ENCODE measurements at places on chromosomes 7 and 10.

- no peak for DNase-seq
Measured at GRCh38 chr10:28970231-28970630, 292.9 kb downstream of the BAMBI start.

GRCh38 chr10:4825868-4826791 lies at the start of gene AKR1E2:
Gene AKR1E2, plus strand, starts transcription at chr10:4826207. Its CDS starts 118 bp downstream, at chr10:4826325.
- peak; percentile 66 for DNase-seq

- DNase-seq, result no peak
Measured at GRCh38 chr10:130495891-130496636, 359.9 kb downstream of the GLRX3 start.

- DNase-seq, result no peak
Measured at GRCh38 chr7:1646391-1646790, 23.7 kb upstream of the ELFN1 start.

DNA sequence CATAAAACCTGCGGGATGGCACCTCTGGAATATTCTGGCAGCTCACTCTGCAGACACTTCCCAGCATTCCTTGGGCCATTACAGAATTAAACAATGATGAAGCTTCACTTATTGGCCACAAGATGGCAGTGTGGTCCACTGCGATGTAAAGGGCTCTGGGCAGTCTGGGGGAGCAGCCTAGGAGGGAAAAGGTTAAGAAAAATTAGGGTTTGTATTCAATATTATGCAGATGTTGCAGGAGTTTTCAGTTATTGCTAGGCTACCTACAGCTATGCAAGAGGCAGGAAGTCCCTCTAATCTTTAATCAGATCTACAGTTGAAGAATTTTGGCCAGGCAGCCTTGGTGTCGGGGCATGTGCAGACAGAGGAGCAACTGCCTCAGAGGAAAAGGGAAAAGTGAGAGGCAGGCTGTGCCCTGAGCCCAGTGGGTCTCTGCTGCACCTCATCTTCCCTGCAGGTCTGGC lies 233.2 kb upstream of the PRSS1 start:
- no peak for DNase-seq

DNA sequence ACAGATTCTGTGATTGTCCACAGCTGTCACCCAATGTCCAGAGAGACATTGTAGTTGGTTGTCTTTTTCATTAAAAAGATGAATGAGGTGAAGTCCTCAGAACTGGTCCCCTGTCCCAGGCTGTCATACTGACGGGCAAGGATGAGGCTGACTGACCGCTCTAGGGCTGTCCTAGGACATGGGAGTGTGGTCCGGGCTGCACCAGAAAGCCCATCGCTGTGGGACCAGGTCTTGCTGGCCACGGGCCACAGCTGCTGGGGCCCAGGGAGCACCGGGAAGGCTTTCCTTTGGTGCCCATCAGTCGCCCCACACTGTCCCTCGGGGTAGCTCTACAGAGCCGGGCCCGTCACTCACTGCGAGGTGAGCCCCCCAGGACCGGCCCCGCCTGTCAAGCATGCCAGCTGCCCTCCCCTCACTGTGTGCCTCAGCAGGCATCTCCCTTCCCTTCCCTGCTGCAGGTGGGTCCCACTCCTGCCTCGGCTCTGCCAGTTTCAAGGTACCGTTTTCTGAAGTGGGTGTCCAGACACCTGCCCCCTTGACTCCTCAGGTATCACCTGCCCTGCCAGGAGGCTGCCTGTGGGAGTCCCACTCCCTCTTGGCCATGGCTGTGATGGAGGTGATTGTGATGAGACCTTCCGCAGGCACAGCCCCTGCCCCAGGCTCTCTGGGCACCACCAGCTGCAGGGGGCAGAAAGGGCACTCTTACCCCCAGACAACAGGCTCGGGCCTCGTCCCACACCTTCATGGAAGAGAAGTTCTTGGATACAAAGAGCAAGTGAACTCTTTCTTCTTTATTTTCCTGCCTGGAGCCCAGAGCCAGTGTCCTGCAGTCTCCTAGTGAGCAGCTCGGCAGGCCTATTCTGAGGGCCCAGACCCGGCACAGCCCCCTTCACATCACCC lies 21.7 kb downstream of the LRRC27 start:
- DNase-seq, result no peak

DNA sequence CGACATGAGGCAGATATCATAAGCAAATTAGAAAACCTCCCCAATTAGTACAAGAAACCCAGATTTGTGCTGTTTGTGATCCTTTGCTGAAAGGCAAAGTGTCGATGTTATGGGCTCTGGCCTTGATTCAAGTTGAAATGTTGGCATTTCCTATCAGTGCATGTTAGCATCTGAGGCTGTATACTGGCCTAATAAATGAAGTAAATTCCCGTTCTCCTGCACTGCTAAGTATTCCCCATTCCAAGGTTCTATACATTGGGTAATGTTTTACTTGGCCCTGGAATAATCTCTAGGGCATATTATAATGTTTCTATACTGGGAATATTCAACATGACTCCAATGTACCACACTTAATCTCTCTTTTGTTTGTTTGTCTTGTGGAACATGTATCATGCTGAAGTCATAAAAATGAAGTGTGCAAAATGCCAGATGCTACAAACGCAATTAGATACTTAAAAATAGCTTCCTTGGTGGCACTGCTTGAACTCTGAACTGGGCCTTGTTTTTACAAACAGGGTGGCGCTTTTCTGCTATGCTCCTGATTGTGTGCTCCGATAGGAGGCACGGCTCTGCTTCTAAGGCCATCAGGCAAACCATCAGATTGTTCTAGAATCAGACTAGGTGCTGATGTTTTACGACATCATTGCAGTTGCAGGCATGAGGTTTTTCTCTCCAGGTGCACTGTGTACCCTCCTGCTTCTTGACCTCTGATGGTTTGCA lies 156.7 kb upstream of the TCF7L2 start:
- no peak for DNase-seq

GRCh38 chr7:1576521-1577253 lies 6.9 kb upstream of the PSMG3 start:
- no peak for DNase-seq

- DNase-seq, result no peak
Measured at GRCh38 chr10:34124522-34125035, 690.5 kb downstream of the PARD3 start.

- DNase-seq, result no peak
Measured at GRCh38 chr10:29646238-29646902, 11.6 kb upstream of the SVIL start.

- no peak for DNase-seq
Measured at GRCh38 chr10:11728353-11728752, 13.8 kb upstream of the ECHDC3 start.

GRCh38 chr7:40000734-40001315 lies 50.8 kb downstream of the CDK13 start:
- DNase-seq, result no peak

DNA sequence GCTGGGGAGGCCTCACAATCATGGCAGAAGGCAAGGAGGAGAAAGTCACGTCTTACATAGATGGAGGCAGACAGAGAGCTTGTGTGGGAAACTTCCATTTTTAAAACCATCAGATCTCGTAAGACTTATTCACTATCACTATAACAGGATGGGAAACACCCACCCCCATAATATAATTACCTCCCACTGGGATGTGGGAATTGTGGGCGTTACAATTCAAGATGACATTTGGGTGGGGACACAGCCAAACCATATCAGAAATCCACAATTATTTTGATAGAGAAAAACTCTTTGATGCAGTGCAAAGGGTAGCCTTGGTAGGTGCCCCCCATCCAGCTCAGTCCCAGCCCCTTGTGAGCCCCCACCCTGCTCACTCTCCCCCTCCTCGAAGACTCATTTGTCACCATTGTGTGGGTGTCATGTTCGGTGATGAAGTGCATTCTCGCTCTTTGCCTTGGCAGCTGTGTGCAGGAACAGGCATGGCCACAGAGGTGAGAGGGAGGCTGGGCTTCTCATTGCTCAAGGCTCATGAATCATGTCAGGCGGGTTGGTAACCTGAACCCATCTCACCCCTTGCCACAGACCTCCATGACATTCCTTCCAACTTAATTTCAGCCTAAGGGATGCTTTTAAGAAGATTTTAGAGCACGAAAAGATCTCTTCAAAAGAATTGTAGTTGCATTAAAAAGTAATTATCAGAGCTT lies 75.9 kb downstream of the BUB3 start:
- no peak for DNase-seq

DNA sequence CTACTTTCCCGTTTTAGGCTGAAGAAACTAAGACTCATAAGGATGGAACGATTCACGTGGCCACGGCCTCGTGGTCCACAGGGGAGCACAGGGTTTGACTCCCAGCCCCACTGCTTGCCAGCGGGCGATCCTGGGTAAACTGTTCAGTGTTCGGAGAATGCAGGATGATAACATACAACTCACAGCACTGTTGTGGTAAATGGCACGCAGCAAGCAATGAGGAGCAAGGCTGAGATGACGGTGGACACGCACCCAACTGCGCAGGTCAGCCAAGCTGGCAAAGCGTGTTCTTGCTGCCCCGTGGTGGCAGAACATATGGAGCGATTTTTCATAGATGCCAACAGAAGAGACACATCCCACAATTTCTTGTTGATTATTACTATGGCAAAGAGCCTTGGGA lies 272.7 kb downstream of the DNAJB6 start:
- DNase-seq, result no peak

- no peak for DNase-seq
Measured at GRCh38 chr7:101804088-101804963, 13.1 kb upstream of the CUX1 start.

DNA sequence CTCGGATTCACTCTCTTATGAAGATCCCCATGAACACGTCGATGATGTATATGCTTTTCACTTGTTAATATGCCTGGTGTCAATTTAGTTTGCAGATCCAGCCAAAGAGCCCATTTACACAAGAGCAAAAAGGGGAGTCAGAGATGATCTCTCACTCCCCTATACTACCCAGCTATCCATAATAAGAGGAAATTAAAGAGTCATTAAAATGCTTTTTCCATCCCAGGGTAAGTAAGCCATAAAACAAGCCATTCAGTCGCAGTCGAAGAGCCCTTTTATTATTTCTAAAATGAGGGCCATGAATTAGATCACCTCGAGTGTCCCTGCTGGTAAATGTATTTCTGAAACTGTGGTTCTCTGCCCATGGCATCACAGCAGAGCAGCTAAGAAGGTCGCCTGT lies 41.2 kb downstream of the CHCHD3 start:
- no peak for DNase-seq

GRCh38 chr7:129495987-129496386 lies 6.3 kb upstream of the SMKR1 start:
- DNase-seq, result no peak

All from omental fat pad (tissue), 4 donors.